ENCODE measurements at places on chromosomes 7 and 10. TPM values are rescaled to one million over a fixed set of nuclear protein-coding genes. Genes with fewer than 3 reads are reported as not detected.

DNA sequence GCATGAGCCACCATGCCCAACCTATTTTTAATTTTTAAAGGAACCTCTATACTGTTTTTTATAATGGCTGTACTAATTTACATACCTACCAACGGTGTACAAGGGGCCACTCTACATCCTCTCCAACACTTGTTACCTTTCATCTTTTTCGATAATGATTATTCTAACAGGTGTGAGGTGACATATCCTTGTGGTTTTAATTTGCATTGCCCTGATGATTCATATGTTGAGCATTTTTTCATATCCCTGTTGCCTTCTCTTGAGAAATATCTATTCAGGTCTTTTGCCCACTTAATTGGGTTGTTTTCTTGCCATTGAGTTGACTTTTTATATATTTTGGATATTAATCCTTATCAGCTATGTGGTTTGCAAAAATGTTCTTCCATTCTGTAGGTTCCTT is 167.0 kb downstream of the CTTNBP2 start:
- DNase-seq: no peak

The ZNF680 gene
- total RNA-seq: 33.6 TPM

DNA sequence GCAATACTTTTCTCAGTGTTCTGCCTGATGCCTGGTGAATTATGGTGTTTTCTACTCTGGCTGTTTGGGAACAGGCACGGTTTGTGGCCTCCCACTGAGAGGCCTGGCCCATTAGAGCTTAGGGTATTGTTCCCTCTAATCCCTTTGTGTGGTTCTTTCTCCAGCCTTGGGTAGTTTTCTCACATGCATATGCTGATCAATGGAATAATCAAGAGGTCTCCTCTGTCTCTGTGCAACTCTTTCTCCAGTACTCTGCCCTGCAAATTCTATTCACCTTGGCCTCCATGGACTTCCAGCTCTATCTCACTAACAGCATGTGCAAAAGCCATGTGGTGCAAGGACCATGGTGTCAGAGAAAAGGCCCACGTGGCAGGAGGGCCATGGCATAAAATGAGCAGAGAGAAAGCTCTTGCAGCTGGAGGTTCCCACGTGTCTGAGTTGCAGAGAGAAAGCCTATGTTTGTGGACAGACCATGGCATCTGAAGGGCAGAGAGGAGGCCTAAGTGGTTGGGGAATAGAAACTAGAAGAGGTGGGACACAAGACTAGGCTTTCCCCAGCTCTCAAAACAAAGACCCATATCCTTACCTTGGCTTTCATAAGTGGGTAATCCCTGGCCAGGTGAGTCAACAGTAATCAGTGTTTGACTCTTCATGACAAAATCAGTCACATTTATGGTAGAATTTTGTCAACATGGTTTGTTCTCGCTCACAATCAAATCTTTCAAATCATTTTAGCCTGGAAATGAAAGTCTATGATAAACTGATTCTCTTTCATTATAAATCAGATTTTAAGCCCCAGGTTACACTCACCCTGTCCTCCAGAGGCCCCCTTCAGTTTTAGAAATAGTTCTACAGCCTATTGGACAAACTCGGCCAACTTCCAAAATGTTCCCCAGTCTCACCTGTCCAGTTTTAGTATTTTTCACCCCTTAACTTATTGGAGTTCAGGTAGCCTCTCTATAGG is 17.3 kb downstream of the OPALIN start:
- no peak for DNase-seq

- DNase-seq: no peak
Measured at GRCh38 chr7:29142021-29142727, 4.2 kb downstream of the CPVL start.

DNA sequence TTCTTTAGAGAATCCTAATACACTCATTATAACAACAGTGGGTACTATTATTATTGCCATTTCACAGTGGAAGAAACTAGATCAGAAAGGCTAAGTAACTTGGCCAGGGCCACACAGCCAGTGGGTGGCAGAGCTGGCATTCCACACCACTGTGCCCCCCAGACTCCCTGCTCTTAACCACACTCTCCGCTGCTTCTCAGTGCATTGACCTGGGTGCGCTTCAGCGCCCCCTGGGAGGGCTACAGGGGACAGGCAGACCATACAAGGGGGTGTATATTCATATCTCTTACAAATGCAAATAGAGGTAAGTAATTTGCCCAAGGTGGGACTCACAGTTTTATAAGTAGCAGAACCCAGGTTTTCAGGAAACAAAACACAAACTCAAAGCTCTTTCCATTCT is 77.0 kb upstream of the NMT2 start:
- DNase-seq: no peak

The CUZD1 gene
- total RNA-seq: 0.28 TPM

The ITIH5 gene
- total RNA-seq: 263 TPM

The SPDYE9 gene
- not detected for total RNA-seq

The GSTO2 gene
- total RNA-seq: 0.84 TPM

The VPS37D gene
- total RNA-seq: not detected

DNA sequence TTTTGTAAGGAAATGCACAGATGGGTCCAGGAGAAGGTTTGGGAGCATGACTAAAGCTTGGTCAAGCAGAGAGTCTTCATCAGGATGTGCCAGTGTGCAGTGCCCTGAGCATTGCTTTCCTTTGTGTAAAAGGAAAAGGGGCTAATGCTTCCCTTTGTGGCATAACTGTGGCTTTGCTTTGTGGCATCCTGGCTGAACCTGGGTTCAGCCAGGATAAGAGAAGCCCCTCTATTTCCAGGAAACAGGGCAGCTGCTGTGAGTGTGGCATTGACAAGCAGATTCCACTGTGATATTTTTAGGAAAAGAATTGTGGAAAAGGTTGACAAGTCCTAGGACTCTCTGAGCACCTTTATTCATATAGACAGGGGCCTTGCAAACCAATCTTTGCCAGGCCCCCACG is 193.4 kb upstream of the CXCL12 start:
- no peak for DNase-seq

GRCh38 chr7:103766660-103767059 is 222.8 kb downstream of the RELN start:
- DNase-seq: no peak

DNA sequence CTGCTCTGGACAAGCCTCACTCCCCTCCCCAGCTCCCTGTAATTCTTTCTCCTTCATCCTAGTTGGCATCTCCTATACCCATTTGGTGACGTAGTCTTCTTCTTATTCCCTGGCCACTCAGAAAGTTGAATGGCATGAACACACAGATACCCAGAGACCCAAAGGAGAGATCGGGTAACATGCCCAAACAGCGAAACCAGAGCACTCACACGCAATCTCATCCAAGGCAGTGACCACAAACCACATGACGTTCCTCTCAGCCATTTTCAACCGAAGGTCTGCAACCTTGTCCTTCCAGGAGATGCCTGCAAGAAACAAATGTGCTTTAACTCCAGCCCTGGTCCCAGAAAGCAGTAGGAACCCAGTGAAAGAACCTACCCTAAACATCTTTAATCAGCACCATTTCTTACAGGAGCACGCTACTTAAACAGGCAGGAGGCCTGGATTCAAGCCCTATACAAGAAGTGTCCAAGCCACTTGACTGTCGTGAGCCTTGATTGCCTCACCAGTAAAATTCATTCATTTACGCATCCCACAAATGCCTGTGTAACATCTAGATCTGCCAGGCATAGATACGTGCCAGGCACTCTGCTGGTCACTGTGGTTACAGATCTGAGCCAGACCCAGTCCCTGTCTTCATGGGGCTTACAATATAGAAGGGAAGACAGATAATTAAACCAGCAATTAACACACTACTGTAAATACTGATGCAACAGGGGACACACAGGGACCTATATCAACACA is 37.1 kb downstream of the XPNPEP1 start:
- no peak for DNase-seq

The MKX gene
- 5.6 TPM for total RNA-seq

The SPDYE2B gene
- total RNA-seq: not detected

DNA sequence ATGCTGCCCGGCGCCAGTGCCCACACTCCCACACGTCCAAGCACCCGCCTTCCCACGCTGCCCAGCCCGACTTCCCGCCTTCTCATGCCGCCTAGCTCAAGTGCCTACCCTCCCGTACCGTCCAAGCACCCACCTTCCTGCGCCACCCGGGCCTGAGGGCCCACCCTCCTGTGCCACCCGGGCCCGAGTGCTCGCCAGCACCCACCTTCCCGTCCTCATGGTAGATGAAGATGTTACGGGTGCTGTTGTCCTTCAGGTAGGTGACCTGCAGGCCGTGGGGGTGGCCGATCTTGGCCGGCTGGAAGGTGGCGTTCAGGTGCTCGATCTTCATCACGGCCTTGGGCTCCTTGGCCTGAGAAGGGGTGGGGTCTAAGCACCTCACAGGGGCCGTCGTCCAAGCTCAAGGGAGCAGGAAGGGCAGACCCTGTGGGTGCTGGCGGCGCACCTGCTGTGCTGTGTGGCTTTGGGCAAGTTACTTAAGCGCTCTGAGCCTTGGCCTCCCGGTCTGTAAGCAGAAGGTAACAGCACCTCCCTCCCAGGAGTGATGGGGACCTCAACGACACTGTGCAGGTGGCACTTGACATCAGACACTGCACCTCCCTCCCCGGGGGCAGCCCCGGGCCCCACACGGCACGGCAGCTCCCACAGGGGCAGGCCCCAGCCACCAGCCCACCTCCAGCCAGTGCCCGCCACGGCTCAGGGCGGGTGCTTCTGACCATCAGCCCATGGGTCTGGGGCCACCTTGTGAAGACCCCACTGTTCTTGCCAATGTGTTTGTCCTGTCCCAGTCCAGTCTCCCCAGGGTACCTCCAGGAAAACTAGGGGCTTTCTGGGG is 27.8 kb downstream of the GET4 start:
- no peak for DNase-seq

The CDHR3 gene
- total RNA-seq: 6.6 TPM

DNA sequence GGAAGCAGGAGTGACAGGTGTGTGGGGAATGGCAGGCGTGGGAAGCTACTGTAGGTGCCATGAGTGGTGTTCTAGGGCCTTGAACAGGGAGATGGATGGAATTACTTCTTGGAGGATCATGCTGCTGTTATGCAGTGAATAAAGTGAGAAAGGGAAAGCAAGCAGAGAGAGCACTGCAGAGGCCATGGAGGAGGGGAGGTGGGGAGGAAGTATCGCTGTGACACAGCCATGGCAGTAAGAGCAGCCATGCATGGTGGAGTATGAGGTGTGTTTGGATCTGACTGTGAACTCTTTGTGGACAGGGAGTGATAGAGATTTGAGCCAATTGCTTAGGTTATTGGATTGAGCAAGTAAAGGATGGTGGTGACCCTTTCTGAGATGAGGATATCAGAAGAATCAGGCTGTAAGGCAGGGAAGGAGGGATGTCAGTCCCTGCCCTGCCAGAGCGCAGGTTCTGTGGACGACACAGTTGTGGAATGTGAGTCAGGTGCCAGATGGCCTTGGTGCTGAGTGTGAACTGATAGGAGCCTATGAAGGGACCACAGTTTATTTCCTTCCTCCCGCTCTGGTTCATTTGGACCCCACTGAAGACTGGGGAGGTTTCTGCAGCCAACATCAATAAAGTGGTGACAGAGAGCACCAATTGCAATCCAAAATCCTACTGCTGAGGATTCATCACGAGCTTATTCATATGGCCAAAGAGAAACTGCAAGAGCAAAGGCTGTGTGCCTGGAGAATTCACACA is 105.5 kb upstream of the TMEM72 start:
- no peak for DNase-seq

The MRLN gene
- not detected for total RNA-seq

DNA sequence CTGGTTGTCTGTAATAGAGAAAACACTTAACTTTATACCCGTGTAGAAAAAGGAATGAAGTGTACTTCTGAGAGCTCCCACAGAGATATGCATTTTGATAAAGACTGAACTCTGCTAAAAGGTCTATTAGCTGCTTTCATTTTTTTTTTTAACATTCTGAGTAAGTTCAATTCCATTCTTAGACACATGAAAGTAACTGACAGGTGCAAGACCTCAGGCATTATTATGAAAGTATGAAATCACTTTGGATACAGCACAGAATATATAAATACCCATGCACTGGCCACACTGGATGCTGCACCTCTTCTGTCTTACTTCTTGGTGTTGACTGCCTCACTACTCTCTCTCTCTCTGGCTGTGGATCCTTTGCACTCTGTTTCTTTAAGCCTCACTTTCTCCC is 46.2 kb downstream of the VWDE start:
- DNase-seq: no peak

GRCh38 chr10:34548466-34548865 is 266.6 kb downstream of the PARD3 start:
- DNase-seq: no peak

The C10orf53 gene
- total RNA-seq: not detected

Data from omental fat pad (tissue), 4 donors.